ENCODE measurements at places on chromosomes 1 and 21.

GRCh38 chr1:232952514-232953499 lies 2.4 kb downstream of the NTPCR start:
- no peak for DNase-seq

- no peak for DNase-seq
Observed at GRCh38 chr1:20192364-20192763, 6.0 kb upstream of the PLA2G2C start.

- no peak for DNase-seq
Observed at GRCh38 chr1:246043556-246043955, 463.5 kb downstream of the SMYD3 start.

- no peak for DNase-seq
Observed at GRCh38 chr1:92923664-92924063, 37.6 kb downstream of the DIPK1A start.

GRCh38 chr1:33735624-33736023 lies 128.3 kb upstream of the HMGB4 start:
- DNase-seq = no peak

DNA sequence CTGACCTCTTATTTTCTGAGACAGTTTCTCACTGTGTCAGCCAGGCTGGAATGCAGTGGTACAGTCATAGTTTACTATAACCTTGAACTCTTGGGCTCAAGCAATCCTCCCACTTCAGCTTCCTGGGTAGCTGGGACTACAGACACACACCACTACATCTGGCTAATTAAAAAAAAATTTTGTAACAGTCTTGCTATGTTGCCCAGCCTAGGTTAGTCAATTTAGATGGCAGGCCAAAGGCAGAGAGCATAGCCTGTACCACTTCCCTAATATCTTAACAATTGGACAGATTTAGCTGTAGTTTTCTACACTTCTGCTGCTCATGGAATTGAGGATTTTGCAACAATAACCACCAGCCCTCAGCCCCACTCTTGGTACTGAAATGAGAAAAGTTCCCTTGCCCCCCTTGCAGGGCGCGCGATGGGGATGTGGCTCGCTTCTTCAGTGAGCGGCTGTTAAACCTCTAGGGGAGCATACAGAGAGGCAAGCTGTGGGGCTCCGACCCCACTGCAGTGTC lies 34.9 kb upstream of the PTGFRN start:
- DNase-seq = no peak

DNA sequence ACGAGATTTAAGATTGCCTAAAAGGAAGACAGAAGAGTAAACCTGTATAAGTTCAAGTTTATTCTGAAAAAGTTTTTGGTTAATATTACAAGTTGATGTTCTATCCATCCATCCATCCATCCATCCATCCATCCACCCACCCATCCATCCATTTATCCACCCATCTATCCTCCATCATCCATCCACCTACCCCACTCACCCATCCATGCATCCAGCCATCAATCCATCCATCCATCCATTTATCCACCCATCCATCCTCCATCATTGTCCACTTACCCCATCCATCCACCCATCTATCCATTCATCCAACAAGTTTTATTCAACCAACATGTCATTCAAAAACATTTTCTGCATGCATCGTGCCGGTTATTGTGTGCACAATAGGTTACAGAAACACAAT lies 89.3 kb downstream of the ZBTB18 start:
- DNase-seq = no peak

All from right hindlimb (tissue), 1 donor.